Inflammatory macrophage treated with lipopolysaccharide for 4 hours (primary cell): ENCODE measurements at places on chromosomes 5 and 9.
A peak's percentile ranks its signal among the peaks of the same experiment; 100 is the strongest.

DNA sequence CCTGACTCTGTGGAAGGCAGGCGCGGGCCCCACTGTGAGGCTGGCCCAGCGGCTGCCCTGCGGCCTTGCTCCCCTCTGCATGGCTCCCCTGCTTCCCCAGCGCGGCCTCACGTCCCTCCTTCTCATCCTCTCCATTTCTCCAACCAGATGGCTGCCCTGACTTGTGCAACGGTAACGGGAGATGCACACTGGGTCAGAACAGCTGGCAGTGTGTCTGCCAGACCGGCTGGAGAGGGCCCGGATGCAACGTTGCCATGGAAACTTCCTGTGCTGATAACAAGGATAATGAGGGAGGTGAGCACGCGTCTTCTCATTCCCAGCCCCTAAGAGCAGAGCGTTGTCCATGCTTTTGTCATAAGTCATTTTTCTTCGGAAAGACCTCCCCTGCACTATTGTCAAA lies 129.0 kb upstream of the WWC1 start:
- no peak for DNase-seq

GRCh38 chr5:174397206-174397605 lies 327.2 kb upstream of the MSX2 start:
- no peak for DNase-seq

GRCh38 chr5:122112063-122112462 lies 17.3 kb upstream of the ZNF474 start:
- DNase-seq, result no peak

DNA sequence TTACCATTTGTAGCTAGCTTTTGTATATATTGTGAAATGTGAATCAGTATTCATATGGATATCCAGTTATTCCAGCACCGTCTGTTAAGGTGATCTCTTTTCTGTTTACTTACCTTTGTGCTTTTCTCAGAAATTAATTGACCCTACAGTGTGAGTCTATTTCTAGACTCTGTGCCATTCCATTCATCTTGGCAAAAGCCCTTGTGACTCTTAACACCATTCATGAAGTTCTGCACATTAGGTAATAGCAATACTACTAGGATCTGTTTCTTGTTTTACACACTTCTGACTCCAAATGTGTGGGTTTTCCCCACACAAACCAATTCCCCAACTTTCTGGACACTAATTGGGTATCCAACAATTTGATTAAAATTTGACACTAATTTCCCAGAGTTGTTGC lies 40.4 kb downstream of the SLC12A2 start:
- no peak for DNase-seq

GRCh38 chr9:127143920-127144465 lies 21.6 kb upstream of the ANGPTL2 start:
- DNase-seq, result no peak

GRCh38 chr9:137515338-137515724 lies 34.9 kb downstream of the PNPLA7 start:
- no peak for DNase-seq

DNA sequence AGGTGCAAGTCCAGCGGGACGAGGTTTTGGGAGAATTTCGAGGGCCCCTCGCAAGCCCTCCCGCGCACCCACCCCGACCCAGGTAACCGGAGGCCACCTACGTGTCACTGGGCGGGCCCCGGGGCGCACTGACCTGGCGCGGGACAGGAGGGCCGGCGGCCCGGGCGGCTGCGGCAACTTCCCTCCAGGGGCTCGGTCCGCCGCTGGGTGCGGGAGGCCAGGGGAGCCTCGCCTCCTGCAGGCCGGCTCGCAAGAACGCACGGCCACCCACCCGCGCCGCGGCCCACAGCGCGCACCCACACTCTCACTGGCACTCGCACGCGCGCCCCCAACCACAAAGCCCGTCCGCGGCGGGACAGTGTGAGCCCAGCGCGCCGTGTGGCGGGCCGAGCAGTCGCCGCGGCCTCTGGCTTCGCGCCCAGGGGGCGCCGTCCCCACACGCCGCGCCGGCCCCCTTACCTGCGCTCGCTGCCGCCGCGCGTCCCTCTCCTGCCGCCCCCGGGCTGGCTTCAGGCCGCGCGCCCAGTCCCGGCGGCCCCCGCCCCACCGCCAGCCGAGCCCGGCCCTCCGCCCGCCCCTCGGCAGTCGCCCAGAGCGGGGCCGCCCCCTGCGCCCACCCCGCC lies 451 bp downstream of the LPAR1 start:
- peak; percentile 56 for DNase-seq

- no peak for DNase-seq
Measured at GRCh38 chr5:103565719-103566118, 3.1 kb upstream of the NUDT12 start.

DNA sequence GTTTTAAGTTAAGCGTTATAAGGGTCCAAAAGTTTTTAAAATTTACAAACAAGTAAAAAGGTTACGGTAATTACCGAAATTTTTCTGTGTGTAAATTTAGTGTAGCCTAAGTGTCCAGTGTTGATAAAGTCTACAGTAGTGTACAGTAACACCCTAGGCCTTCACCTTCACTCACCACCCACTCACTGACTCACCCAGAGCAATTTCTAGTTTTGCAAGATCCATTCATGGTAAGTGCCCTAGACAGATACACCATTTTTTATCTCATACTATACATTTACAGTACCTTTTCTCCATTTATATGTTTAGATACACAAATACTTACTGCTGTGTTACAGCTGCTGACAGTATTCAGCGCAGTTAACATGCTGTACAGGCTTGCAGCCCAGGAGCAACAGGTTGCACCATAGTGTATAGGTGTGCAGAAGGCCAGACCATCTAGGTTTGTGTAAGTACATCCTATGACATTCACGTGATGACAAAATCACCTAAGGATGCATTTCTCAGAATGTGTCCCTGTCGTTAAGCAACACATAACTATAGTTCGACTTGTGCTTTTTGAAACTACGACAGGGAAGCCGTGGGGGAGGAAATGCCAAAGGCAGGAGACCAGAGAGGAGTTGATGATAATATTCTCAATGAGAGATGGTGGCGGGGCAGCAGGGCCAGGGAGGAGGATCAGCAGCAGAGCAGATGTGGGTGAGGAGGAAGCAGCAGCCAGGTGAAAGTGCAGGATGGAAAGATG lies 48.6 kb downstream of the PSMB7 start:
- DNase-seq, result peak; percentile 42

DNA sequence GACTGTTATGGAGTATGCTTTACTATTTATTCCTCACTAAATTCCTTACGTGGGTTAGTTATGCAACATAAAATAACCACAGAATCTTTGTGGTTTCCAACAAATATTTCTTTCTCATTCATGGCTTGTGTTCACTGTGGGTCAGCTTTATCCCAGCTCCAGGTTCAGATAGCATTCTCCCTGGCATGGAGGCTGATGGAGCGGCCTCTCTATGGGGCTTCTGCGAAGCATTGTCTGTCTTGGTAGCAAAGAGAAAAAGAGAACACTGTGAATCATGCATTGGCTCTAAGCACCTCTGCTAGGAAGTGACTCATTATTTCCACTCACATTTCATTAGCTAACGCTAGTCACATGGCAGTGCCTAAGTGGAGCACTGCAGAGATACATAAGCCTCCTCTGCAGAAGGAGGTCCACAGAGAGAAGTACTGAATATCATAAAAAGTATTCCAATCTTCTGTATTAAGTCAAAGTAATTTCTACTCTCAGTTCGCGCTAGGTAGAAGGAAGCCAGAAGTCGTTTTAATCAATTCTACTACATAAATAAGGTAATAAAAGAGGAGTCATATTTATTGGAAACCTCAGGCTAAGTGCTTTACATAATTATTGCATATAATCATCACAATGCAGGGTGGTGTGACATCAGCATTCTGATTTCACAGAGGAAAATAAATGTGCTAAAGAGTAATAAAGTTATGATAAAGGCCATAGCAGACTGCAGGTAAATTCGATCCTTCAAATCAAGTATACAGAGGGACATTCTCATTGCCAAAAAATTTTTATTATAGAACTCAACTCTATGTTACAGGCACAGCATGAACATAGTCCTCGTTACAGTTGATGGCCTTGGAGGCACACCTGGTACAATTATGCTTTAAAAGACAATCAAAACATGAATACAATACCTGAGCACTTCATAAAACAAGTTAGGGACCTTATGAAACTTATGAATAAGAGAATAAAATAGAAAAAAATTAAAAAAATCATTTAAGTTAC lies 531.1 kb downstream of the CETN3 start:
- peak; percentile 20 for DNase-seq

GRCh38 chr9:127586537-127586936 lies 25.5 kb upstream of the STXBP1 start:
- peak; percentile 78 for DNase-seq

- no peak for DNase-seq
Measured at GRCh38 chr9:122961139-122961538, 20.3 kb downstream of the RABGAP1 start.

- DNase-seq, result no peak
Measured at GRCh38 chr5:105088102-105088501, 1525.5 kb upstream of the NUDT12 start.

DNA sequence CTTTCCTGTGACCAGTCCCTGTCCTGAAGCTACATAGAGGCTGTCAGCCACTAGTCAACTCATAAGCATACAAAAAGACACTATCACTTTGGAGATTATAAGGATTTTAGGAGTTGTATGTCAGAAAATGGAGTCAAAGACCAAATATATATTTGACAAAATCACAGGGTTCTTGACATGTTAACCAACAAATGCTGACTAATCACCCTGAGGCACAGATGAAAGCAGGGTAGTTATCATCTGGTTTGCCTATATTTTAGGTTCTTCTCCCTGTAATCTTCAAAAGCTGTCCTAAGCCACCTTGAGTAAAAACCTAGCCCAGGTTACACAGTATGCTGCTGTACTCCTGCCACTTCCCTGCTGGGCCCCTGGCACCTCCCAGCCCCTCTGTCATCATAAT lies 64.7 kb upstream of the ERCC6L2 start:
- DNase-seq, result no peak

GRCh38 chr9:137127301-137128157 lies 11.4 kb upstream of the GRIN1 start:
- DNase-seq, result peak; percentile 74

DNA sequence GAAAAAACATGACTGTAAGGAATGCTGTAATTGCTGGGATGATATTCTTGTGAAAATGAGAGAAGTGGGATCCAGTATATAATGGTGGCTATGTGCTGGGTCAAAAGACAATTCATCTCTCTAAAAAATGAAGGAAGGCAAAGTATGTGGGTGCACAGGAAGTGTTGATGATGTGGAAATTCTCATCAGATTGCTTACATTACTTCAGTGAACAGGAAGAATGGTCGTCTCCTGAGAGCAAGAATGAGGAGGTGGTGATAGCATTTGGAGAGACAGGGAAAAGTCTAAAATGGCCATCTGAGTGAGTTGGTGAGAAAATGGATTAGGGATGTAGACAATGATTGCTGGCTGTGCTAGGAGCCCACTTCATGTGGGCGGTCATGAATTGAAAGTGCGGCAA lies 253.5 kb upstream of the NREP start:
- DNase-seq, result peak; percentile 26

- no peak for DNase-seq
Measured at GRCh38 chr5:32510860-32511259, 66.3 kb upstream of the ZFR start.
